ENCODE measurements at places on chromosomes 11 and 22.

- no peak for DNase-seq
Observed at GRCh38 chr11:100777103-100777502, 90.0 kb downstream of the ARHGAP42 start.

DNA sequence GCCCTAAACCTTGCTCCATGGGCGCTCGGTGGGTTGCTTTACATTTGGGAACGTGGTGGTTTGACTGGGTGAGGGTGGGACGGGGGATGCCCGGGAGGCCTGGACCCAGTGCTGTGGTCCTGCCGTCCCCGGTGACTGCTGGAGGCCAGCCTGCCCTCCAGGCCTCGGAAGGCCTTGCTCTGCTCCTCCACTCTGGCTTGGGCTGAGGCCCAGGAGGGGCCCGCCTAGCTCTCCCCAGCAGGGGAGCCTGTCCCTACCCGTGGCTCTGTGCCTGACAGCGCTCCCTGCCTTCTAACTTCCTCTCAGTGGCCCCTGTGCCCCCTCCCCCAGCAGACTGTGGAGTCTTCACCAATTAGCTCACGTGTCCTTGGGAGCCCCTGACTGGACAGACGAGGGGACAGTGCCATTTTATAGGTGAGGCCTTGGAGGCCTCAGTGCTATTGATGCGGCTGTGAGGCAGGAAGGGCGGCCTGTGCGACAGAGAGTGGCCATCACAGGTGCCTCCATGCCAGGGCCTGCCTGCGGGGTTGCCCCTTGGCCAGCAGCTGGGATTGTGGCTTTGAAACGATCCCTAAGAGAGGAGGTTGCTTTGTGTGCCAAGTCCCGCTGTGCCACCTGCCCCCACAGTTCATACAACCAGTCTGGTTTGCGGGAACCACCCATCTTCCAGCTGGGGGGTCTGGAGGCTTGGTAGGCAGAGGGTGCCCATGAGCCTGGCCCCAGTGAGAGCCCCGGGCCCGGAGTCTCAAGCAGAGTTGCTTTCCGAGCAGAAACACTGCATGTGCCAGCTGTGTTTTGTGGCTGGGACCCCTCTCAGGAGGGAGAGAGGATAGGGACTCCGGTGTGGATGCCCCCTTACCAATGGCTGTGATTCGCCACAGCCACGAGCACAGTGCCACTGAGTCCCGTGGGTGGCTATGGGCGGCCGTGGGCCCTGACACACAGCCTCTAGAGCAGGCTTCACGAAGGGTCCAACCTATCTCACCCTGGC is 17.7 kb downstream of the TPCN2 start:
- no peak for DNase-seq

- peak; percentile 35 for DNase-seq
Observed at GRCh38 chr11:83836883-83837654, 550.9 kb upstream of the CCDC90B start.

DNA sequence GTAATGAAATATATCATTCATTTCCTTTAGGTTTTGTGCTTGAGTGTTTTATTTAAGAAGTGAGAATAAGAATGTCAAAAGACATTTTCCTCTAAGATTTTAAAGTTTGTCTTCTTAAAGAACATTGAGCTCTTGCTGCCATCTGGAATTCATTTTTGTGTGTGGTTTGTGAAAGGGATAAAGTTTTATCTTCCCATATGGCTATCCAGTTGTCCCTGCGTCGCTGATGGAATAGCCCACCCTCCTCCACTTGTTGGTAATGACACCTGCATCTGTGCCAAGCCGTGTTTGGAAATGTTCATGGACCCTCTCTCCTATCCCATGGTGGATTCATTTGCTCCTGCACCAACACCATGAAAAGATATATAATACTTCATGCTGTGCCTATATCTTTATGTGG is 901.5 kb downstream of the BRD1 start:
- DNase-seq, result no peak

DNA sequence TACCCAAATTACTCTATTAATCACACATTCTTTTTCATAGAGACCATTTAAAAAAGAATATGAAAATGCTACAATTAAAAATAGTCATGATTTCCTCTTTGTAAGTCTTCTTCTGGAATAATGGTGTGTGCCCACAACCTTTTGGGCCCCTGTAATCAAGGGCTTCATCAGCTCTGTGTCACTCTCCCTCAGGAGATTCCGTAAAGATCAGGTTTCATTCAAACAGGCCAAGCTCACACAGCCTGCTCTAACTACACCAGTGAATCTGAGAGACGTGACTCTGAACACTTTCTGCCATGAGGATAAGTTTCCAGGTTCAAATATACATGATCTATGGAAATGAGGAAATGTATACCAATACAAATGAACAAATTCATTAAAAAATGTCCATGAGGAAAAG is 9.5 kb downstream of the DRICH1 start:
- DNase-seq, result no peak

GRCh38 chr11:130001461-130002351 is 929 bp downstream of the PRDM10 start:
- peak; percentile 82 for DNase-seq

GRCh38 chr11:106998116-106998915 is 20.0 kb downstream of the GUCY1A2 start:
- no peak for DNase-seq

DNA sequence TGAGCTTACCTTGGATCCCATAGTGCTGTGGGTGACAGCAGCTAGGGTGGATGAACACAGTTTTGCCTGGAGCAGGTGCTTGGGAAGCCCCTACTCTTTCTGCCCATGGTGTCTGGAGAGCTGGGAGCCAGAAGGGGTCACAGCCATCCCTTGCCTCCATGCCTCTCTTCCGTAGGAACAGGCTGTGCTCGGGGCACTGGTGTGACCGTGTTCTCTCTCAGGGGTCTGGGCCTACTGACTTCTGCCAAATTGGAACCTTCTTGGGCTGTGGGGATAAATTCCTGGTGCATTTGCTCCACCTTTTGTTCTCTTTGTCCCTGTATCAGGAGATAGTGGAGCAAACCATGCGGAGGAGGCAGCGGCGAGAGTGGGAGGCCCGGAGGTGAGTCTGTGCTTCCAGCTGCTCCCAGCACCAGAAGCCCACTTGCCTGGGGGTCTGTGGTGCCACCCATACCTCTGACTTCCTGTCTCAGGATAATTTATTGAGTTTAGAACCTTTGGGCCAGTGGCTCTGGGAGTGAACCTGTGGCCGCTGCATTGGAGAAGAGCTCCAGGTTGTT is 14.4 kb downstream of the CDC45 start:
- DNase-seq, result no peak

DNA sequence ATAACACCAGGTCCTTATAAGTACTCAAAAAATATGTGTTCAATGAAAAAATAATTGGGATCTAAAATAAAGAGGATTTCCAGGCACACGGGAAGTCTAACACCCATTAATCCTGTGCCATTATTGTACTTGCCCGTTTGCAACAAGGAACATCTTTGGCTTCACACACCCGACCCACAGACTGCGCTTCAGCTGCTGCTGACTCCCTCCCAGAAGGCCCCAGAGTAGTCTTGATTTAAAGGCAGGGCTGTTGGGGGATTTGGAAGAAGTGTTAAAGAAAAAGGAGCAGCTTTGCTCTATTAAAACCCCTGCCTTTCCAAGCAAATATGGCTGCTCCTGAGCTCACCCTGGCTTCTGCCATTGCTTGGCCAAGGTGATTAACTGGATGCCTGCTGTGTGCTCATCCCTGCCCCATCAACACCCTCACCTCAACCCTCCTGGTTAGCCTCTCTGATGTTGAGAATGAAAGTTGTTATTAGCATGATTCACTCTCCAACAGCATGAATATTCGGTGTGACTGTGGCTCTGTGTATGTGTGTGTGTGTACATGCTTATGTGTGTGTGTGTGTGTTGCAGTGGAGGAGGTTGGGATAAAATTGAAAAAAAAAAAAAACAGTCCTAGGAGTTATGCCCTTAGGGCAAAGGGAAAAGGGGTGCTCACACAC is 76.1 kb downstream of the KIRREL3 start:
- no peak for DNase-seq

GRCh38 chr11:70103256-70103975 is 25.3 kb downstream of the ANO1 start:
- no peak for DNase-seq

DNA sequence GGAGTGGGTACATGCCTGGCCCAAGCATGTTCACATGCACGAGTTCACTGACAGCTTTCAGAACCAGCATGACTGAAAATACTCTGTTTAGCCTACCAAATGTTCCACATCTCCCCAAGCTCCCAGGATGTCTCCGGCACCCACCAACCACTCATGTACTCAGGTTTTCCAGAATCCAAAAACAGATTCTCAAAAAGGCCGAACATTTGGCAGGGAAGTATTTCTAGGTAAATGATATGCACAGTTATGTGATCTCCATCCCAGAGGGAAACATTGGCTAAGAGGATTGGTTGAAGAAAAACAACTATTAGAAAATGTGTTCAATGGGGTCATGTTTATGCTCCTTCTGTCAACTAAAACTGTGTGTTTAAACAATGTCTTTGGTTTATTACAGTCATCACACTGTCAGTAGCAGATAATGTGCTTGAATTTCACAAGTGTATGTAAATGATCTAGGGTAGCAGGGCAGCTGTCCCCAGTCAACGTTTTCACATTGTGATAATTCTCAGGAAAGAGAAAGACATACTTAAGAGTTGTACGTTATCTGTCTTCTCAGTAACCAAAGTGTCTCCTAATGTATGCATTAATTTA is 52.3 kb downstream of the BARX2 start:
- DNase-seq, result no peak

GRCh38 chr11:71305041-71305440 is 52.7 kb upstream of the SHANK2 start:
- DNase-seq, result no peak

DNA sequence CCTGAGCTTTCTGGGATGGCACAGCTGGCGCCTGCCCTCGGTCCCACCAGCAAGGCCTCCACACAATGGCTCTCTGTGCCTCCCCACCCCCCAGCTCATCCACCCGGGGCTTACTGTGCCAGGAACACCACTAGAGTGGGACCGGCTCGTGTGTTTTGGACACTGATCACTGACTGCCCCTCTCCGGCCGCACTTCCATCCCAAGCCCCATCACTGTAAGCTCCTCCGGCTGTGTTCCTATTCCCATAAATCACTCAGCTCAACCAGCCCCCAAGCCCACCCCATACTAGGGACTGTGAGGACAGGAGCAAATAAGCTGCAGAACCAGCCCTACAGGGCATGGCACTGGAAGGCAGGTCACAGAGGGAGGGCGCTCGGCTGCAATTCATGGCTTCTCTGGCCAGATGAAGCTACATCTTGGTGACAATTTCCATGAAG is 7.3 kb downstream of the APBB1 start:
- DNase-seq, result peak; percentile 86

GRCh38 chr22:45322873-45323525 is 13.3 kb downstream of the FAM118A start:
- no peak for DNase-seq

DNA sequence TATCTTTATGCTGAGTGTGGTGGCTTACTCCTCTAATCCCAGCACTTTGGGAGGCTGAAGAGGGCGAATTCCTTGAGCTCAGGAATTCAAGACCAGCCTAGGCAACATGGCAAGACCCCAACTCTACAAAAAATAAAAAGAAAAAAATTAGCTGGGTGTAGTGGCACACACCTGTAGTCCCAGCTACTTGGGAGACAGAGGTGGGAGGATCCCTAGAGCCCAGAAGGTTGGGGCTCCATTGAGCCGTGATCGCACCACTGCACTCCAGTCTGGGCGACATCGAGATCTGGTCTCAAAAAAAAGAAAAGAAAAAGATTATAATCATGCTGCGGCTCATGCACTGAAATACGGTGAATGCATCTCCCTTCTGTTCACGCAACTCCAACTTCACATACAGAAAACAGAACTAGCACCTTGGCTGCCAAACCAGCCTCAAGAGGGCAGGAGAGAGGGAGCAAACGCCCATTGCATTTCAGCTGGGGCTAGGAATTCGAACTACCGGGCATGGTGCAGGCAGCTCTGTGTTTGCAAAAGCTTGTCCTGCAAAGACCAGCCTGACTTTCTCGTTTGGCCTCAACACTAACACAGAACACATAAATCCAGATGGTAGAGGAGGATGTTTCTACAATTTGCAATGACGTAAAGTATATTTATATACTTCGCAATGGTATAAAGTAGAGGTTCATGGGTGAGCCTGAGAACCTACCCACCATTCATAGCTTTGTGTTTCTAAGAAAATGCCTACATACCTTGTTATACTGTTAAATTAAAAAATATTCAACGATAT is 6.3 kb upstream of the SYNGR1 start:
- peak; percentile 15 for DNase-seq

- no peak for DNase-seq
Observed at GRCh38 chr22:50528682-50529415, 963 bp downstream of the TYMP start.

- DNase-seq, result no peak
Observed at GRCh38 chr11:69863544-69864200, 44.5 kb upstream of the FGF3 start.

DNA sequence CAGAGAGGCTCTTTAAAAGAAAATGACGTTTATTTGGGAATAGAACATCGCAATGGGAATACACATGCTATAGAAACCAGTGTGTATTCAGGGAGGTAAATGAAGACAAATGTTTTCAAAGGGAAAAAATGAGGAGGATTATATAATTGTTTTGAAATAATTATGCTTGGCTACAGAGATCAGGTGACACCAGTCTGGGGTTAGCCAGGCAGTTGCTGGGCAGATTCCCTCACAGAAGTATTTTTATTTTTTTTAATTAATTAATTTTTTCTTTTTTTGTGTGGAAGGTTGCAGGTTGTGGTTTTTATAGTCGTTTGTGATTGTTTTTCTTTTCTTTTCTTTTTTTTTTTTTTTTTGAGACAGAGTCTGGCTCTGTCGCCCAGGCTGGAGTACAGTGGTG is 5.6 kb upstream of the STARD10 start:
- DNase-seq, result no peak

GRCh38 chr11:46327829-46328228 is 19.4 kb upstream of the DGKZ start:
- no peak for DNase-seq

DNA sequence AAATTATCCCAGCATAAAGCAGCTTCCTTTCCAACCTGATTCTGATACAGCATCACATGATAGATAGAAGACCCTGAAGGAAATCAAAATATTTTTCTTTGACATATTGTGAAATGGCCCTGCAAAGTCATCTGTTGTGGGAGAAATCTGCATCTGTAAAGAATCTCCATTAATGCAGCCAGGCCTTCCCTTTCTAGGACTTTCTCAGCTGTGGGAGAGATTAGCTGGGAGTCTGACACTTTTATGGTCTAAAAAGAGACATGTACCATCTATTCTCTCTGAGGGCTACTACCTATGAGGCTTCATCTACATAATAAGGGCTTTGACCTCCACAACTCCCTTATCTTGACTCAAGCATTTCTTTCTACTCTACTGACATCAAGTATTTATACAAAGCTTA is 238.1 kb downstream of the SWAP70 start:
- no peak for DNase-seq

- no peak for DNase-seq
Observed at GRCh38 chr22:23203452-23204124, 23.3 kb downstream of the BCR start.

GRCh38 chr22:37483050-37483449 is 3.1 kb downstream of the MFNG start:
- DNase-seq, result no peak

DNA sequence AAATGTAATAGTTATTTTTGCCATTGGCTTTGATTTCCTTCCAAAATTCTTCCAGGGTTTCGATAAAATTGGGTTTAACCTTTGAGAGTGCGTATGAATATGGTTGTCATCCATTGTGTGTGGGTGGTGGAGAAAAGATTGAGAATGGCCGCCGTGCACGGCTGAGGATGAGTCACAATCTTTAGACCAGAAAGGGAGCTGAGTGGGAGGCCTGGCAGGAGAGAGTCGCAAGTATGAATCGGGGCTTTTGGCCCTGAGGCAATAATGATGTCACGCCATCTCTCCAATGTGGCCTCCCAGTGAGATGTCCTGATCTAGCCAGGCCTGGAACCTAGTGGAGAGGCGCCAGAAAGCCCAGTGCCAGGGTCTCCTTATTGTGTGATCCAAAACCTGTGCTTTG is 33.1 kb upstream of the SMPD1 start:
- DNase-seq, result no peak

Measured in nucleus accumbens (tissue), 56 donors.